ENCODE measurements at places on chromosomes 2 and 18.
A peak's percentile ranks its signal among the peaks of the same experiment; 100 is the strongest.

DNA sequence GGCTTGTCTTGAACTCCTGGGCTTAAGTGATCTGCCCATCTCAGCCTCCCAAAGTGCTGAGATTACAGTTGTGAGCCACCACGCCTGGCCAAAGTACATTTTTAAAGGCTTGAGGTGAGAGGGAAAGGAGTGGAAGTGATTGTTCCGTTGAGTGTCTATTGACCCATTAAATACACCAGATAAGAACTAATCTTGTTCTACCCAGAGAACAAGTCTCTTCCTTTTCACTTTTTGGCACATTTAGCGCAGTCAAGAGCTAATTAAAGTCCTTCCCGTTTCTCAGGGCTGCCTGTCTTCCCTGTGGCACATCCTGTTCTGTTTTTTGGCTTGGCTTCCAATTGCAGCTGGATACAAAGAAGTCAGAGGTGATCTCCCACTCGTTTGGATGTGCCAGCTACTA, 172.3 kb downstream of the ALPK2 start:
- DNase-seq: no peak

GRCh38 chr2:213125646-213126347, 25.6 kb downstream of the IKZF2 start:
- DNase-seq: no peak

GRCh38 chr2:121052521-121052920, 232.5 kb downstream of the TFCP2L1 start:
- peak; percentile 17 for DNase-seq

GRCh38 chr2:104888489-104889258, 34.8 kb downstream of the POU3F3 start:
- no peak for DNase-seq

- DNase-seq: no peak
Measured at GRCh38 chr18:45978084-45978483, 11.0 kb upstream of the EPG5 start.

GRCh38 chr2:20115374-20115773, 63.9 kb upstream of the LAPTM4A start:
- DNase-seq: no peak

DNA sequence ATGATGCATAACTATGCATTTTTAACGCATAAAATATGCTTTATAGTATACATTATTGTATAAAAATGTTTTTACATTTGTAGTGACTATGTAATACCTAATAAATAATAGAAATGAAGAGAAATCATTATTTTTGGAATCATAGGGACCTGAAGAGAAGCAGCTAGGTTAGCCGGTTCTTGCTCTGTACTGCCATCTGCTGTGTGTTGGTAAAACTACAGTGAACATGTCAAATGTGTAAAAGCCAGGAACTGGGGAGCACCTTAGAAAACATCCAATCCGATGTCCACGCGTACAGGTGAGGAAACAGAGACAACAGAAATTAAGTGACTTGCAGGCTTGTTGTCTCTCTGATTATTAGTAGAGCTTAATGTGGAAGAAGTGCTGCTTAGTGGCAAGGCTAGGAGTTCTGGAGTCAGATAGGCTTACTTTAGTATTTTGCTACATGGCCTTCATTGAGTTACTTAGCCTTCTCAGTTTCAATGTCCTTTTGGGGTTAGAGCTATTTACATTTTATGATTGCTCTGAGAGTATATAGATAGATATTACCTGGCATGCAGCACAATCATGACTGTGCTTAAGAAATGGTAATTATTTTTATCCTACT, 386.5 kb downstream of the DLGAP1 start:
- no peak for DNase-seq

DNA sequence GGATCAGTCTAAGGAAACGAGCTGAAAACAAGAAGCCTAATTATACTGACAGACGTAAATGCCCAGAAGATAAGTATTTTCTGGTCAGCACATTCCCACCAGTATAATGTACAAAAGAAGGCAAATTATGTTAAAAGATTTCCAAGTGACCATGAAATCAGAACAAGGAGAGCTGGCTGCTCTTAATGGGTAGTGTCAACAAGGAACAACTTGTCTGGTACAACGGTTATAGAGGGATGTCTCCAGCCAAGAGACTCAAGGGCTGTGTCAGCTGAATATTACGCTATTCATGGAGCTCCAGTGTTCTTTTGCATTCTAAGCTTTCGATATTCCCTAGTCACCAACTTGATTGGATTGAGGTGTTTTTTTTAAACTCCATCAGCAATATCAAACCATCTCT, 8.6 kb upstream of the L3MBTL4 start:
- no peak for DNase-seq

All from posterior vena cava (tissue), 2 donors.